ENCODE measurements at places on chromosomes 4 and X.

- ATAC-seq: no peak
These were observed 1.6 kb upstream of the CCDC149 start for GRCh38 chr4:24914460-24914859.

DNA sequence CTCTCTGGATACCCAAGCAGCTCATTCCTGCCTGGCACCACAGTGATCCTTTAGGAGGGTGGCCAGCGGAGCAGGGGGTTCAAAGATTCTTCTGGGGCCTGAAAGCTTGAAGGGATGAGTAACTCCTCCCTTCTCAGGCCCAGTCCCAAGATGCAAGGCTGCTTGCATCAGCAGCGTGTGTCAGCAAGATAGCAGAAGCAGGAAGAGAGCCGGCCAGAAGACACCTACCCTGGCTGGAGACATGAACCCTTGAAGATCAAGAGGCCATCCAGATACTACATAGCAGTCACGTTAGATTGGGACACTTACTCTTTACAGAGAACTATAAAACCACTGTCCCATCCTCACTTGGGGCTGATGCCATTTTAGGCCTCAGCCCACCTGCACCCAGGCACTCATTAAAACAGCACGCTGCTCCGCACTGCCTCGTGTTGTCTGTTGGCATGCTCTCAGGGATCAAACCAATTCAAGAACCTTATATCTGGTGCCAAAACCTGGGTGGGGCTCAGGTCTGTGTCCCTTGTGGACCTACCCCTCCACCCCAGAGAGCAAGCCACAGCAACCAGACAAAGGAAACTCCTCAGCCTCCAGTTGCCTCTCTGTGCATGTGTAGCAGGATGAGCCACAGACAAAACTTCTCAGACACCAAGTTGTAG is 6.5 kb downstream of the UGT2B17 start:
- ATAC-seq: no peak

- ATAC-seq: no peak
These were observed 31.2 kb downstream of the LRIT3 start for GRCh38 chr4:109879081-109879480.

GRCh38 chr4:101019941-101020401 is 327.4 kb downstream of the PPP3CA start:
- no peak for ATAC-seq

Measured in SK-N-SH treated with all-trans-retinoic acid at 6 μM for 48 hours (cell line).